ENCODE measurements at places on chromosomes 6 and 20. TPM values are rescaled to one million over a fixed set of nuclear protein-coding genes. Genes with fewer than 3 reads are reported as not detected.

DNA sequence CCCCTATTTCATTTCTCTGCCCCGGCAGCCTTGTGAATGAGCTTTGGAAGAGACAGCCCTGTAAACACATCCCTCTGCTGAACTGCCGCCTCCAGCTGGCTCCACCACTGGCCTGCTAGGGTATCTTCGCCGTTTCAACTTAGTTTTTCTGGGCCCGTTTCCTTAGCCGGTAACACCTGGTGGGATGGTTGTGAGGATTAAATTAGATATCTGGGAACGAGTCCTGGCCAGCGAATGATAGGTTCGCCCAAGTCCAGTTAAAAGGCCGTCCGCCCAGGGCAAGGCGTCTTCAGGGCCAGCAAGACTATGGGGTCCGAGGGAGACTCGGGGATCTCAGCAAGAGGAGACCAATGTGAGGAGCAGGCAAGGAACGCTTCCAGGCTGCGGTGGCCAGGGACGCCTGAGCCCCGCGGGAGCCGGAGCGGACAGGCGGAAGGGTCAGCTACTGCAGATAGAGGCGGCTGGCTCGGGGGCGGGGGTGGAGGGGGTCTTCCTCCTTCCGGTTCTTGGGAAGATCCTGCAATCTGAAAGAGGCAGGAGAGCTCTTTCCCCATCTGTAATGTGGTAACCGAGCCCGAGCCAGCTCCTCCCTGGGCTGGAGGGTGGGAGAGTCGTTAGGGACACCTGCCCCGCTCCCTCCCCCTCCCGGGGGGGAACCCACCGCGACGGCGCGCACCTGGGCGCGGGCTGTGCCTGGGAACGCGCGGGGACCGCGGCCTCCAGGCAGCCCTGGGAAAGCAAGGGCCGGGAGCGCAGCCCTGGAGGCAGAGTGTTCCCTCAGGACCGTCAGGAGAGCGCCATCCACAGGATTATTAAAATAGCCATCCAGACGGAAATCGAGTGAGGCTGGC lies 4.5 kb upstream of the PTCRA start:
- peak overlapping the region; percentile 87 for H3K4me3 ChIP-seq
- H3K27ac ChIP-seq, result peak overlapping the region; percentile 98
- peaks cover 5% of the 10 kb centered on the region for H3K4me1 ChIP-seq
- peak; percentile 85 for DNase-seq
- H3K27me3 ChIP-seq, result no peaks in the 10 kb centered on the region

DNA sequence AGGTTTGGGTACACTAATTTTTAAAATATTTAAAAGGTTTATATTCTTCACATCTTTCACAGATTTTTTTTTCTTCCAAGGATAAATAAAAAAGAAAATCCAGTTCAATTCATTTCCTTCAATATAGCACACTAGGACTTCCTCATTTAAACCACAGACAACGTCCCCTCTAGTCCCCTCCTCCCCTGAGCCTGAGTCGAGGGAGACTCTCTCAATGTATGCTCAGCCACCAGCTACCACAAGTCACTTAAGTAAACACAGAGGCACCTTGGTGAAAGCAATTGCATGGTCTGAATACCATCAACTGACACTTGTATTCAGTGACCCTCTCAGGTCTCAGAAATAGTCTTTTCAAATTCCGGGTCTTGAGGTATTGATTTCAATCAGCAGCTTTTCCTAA lies 88.6 kb downstream of the SIM1 start:
- H3K27me3 ChIP-seq, result no peaks in the 10 kb centered on the region
- peaks cover 28% of the 10 kb centered on the region for H3K4me1 ChIP-seq
- no peaks in the 10 kb centered on the region for H3K36me3 ChIP-seq
- no peak overlapping the region for H3K4me3 ChIP-seq
- DNase-seq, result no peak

- H3K4me3 ChIP-seq, result no peak overlapping the region
- H3K27me3 ChIP-seq, result no peaks in the 10 kb centered on the region
- H3K27ac ChIP-seq, result no peak overlapping the region
- H3K36me3 ChIP-seq, result no peaks in the 10 kb centered on the region
- H3K4me1 ChIP-seq, result peaks cover 3% of the 10 kb centered on the region
- no peak for DNase-seq
Measured at GRCh38 chr6:127404133-127404532, 55.1 kb downstream of the KIAA0408 start.

Gene WFDC5
- total RNA-seq, result not detected

DNA sequence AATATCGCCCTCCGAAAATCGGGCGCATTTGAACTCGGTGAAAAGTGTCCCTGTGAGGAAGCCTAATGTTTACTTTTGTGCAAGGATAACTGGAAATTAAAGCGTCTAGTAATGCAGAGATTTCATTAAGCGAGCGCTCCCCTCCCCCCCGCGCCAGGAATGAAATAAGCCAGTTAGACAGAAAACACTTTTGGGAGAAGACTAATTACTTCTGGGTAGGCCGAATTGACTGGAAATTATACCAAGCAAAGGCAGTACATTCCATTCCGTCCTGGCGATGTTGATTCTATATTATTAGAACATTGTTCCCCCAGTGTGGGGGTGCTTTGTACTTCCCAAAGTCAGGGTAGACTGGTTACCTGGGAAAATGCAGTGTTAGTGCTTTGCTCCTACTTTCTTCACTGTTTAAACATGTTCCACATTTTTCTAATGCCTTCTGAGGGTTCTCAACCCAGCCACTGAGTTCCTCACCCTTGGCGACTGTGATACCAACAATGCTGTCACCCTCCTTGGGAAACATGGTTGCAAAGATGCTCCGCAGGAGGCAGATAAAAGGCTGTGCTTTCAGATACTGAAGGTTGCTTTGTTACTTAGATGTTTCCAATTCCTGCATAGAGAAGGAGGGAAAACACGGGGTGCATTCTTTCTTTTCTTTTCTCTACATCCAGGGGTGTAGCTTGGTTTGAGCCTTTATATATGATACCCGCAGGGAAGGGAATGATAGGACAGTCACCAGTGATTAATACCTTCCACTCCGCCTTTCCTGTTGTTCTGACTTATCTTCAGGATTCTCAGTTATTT lies 2.6 kb downstream of the GJA1 start:
- peak overlapping the region; percentile 98 for H3K27ac ChIP-seq
- H3K36me3 ChIP-seq, result peaks cover 58% of the 10 kb centered on the region
- H3K27me3 ChIP-seq, result no peaks in the 10 kb centered on the region
- DNase-seq, result peak; percentile 60
- H3K4me1 ChIP-seq, result peaks cover 58% of the 10 kb centered on the region

Gene SNAI1
- 7.9 TPM for total RNA-seq

Gene BPIFB2
- 0.09 TPM for total RNA-seq

Gene CST7
- total RNA-seq, result not detected

Gene MDC1
- total RNA-seq, result 97.9 TPM

- no peak for DNase-seq
- H3K36me3 ChIP-seq, result no peaks in the 10 kb centered on the region
- no peaks in the 10 kb centered on the region for H3K27me3 ChIP-seq
- 0 out of 2 replicates have a peak, but pooled peaks cover 5% of the 10 kb centered on the region for H3K4me1 ChIP-seq
Measured at GRCh38 chr6:474453-475185, 83.1 kb downstream of the IRF4 start.

- H3K4me1 ChIP-seq, result no peaks in the 10 kb centered on the region
- H3K36me3 ChIP-seq, result no peaks in the 10 kb centered on the region
- no peak for DNase-seq
- no peak overlapping the region for H3K27ac ChIP-seq
- peaks cover 31% of the 10 kb centered on the region for H3K27me3 ChIP-seq
- H3K4me3 ChIP-seq, result no peak overlapping the region
Measured at GRCh38 chr6:45658400-45658799, 280.7 kb upstream of the SUPT3H start.

- H3K4me3 ChIP-seq, result no peak overlapping the region
- H3K36me3 ChIP-seq, result no peaks in the 10 kb centered on the region
- no peak overlapping the region for H3K27ac ChIP-seq
- peaks cover 91% of the 10 kb centered on the region for H3K27me3 ChIP-seq
Measured at GRCh38 chr6:10401004-10401536, 13.8 kb downstream of the TFAP2A start.

Gene HUS1B
- total RNA-seq, result 1.1 TPM

- peaks cover 7% of the 10 kb centered on the region for H3K4me1 ChIP-seq
- DNase-seq, result no peak
- H3K27ac ChIP-seq, result no peak overlapping the region
- no peaks in the 10 kb centered on the region for H3K36me3 ChIP-seq
Measured at GRCh38 chr6:46645265-46645664, 7.4 kb downstream of the CYP39A1 start.

DNA sequence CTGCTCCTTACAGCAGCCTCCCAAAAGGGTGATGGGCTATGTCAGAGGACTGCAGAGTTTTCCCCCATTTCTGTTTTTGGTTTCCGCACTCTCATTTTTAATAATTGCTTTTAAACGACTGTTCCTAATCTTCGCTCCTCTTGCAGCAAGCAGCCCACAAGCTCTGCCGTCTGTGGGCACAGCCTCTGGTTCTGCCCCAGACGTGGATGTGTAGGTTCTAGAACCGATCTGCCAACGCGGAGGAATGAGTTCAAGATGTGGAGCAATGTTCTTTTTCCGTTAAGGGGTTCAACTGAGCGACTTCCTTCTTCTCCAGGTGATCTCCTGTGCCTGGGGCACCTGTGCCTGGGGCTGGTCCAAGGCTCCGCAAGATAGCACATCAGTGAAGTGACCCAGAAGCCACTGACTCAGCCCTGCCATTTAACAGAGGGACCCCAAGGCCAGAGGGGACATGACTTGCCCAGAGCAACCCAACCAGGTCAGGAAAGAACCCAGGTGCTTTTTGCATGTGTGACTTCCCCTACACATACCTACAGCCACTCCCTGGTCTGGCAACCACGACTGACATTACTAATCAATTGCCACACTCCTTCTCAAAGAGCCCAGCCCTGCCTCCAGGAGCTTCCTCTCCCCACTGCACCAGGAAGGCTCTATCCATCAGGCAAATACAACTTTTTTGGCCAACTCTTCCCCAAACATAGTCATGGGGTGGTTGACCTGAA lies 22.7 kb downstream of the PMEPA1 start:
- peak overlapping the region; percentile 70 for H3K27ac ChIP-seq
- H3K4me1 ChIP-seq, result peaks cover 87% of the 10 kb centered on the region
- peak overlapping the region; percentile 14 for H3K4me3 ChIP-seq
- no peaks in the 10 kb centered on the region for H3K27me3 ChIP-seq

Gene ADGRB3
- 1.0 TPM for total RNA-seq

GRCh38 chr6:10434235-10434634 lies 19.4 kb upstream of the TFAP2A start:
- no peak overlapping the region for H3K27ac ChIP-seq
- peaks cover 30% of the 10 kb centered on the region for H3K4me1 ChIP-seq
- H3K36me3 ChIP-seq, result no peaks in the 10 kb centered on the region
- no peak overlapping the region for H3K4me3 ChIP-seq

DNA sequence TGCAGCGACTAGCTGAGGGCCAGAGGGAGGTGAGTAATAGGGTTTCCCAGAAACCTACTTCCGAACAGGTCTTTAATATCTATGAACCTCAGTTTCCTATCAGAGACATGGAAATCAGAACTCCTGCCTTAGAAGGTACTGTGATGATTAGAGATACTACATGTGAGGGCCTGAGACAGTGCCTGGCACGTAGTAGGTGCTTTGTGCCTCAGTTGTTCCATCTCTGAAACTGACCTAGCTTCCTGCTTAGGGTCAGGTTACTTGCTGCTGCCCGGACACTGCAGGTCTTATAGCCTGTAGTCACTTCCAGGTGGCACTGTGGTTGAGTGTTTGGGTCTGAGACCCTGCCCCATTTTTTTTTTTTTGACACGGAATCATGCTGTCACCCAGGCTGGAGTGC lies 20.9 kb downstream of the RAB44 start:
- H3K4me1 ChIP-seq, result no peaks in the 10 kb centered on the region
- H3K27ac ChIP-seq, result no peak overlapping the region
- H3K27me3 ChIP-seq, result no peaks in the 10 kb centered on the region
- no peak for DNase-seq

DNA sequence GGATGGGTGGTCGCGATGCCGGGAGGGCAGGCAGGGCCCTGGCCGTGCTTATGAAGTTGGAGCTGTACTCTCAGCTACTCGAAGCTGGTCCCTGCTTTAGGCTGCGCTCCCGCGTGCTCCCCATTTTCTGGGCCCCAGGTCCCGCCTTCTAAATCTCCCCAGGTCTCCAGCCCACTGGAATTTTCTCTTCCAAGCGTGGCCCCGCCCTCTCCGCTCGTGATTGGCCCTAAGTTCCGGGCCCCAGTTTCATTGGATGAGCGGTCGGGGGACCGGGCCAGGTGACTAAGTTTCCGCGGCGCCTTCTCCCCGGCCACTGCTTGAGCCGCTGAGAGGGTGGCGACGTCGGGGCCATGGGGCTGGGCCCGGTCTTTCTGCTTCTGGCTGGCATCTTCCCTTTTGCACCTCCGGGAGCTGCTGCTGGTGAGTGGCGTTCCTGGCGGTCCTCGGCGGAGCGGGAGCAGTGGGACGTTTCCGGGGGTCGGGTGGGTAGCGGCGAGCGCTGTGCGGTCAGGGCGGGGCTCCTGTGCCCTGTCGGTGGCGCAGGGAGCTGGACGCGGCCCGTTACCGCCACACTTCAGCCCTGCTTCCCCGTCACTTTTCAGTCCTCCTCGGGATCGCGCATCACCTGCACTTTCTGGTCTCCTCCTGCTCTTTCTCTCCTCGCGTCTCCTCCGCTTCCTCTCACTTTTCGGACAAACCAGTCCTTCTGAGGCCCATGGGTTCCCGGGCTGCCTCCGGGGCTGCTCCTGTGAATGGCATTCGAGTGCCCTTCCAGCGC lies at the start of gene MICA:
TSS of gene MICA (plus strand) at position 313 of the 778 bp plus-strand sequence. CDS start at position 351, 38 bp downstream.
- peaks cover 24% of the 10 kb centered on the region for H3K27me3 ChIP-seq
- H3K4me1 ChIP-seq, result peaks cover 55% of the 10 kb centered on the region
- peak within 1 kb of the TSS; percentile 96 for H3K27ac ChIP-seq
- H3K4me3 ChIP-seq, result peak within 1 kb of the TSS; percentile 98
- DNase-seq, result peak; percentile 94

- no peak overlapping the region for H3K27ac ChIP-seq
- H3K27me3 ChIP-seq, result no peaks in the 10 kb centered on the region
- no peaks in the 10 kb centered on the region for H3K4me1 ChIP-seq
- H3K36me3 ChIP-seq, result no peaks in the 10 kb centered on the region
- H3K4me3 ChIP-seq, result no peak overlapping the region
- no peak for DNase-seq
Measured at GRCh38 chr6:163711615-163712565, 297.4 kb downstream of the QKI start.

GRCh38 chr20:2382833-2383232 lies 2.1 kb downstream of the TGM6 start:
- H3K36me3 ChIP-seq, result no peaks in the 10 kb centered on the region
- H3K27me3 ChIP-seq, result no peaks in the 10 kb centered on the region
- no peak overlapping the region for H3K27ac ChIP-seq
- peaks cover 23% of the 10 kb centered on the region for H3K4me1 ChIP-seq
- DNase-seq, result no peak

DNA sequence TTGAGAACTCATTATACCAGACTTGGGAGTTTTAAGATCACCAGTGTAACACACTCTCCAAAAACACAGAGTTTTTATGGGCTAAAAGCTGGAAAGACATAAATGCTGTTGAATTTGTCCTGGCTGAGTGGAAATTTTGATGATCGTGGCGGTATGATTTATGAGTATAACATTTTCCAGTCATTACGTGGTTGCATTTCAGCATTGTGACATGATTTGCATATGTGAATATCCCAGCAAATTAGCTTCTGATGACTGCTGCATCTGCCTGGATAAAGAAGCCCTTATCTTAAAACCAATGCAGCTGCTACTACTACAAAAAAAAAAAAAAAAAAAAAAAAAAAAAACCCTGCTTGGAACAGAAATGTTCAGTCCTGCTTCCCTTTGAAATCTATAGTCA lies 850.9 kb downstream of the TFAP2A start:
- H3K27ac ChIP-seq, result no peak overlapping the region
- H3K36me3 ChIP-seq, result no peaks in the 10 kb centered on the region
- no peaks in the 10 kb centered on the region for H3K4me1 ChIP-seq
- H3K4me3 ChIP-seq, result no peak overlapping the region
- no peaks in the 10 kb centered on the region for H3K27me3 ChIP-seq
